Skeletal muscle cell (primary cell): ENCODE measurements at places on chromosomes 1 and 21.

DNA sequence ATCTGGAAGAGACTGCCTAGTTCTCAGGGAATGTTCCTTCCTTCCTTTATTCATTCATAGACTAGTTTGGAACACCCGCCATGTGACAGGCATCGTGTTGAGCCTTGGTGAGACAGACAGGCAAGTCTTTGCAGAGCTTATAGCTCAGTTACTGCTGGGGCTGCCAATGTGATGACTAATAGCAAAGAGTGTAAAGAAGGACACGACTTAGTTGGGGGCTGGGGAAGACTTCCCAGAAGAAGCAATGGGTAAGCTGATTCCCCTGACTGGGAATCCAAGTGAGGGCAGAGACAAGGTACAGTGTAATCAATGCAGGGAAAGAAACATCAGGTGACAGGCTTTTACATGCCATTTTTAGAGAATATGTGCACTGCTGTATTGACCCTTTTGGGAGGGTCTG is 51.2 kb downstream of the TENT5C start:
- peak; percentile 50 for DNase-seq

DNA sequence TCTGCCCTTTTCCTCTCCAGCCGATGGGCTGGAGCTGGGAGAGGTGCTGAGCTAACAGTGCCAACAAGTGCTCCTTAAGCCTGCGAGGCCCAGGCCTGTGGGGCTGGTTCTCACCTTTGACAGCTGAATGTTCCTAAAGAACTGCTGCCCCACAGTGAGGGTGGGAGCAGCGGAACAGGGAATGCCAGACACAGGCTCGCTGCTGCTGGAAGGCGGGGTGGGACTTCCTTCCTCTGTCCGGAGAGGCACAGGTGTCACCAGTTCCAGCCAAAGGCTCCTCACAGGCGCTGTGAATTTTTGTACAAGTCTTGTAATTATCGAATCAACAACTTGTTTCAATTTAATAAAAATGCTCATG is 47.1 kb downstream of the COQ8A start:
- no peak for DNase-seq

DNA sequence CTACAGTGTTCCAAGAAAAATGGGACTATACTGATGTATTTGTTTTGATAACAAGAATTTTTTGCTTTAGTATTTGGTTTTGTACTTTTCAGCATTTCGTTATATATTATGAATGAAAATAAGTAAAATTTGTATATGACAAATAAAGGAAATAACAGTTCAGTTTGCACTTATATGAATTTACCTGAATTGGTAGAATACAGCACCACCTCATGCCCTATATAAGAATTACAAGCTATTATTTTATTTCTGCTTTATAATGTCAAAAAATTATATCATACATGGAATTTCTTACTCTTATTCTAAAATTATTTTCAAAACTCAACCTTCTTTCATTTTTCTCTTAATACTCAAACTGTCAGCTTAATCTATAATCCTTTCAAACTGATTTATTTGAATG is 14.6 kb downstream of the EFCAB7 start:
- DNase-seq: no peak

GRCh38 chr1:64031236-64031635 is 172.2 kb upstream of the UBE2U start:
- peak; percentile 69 for DNase-seq

DNA sequence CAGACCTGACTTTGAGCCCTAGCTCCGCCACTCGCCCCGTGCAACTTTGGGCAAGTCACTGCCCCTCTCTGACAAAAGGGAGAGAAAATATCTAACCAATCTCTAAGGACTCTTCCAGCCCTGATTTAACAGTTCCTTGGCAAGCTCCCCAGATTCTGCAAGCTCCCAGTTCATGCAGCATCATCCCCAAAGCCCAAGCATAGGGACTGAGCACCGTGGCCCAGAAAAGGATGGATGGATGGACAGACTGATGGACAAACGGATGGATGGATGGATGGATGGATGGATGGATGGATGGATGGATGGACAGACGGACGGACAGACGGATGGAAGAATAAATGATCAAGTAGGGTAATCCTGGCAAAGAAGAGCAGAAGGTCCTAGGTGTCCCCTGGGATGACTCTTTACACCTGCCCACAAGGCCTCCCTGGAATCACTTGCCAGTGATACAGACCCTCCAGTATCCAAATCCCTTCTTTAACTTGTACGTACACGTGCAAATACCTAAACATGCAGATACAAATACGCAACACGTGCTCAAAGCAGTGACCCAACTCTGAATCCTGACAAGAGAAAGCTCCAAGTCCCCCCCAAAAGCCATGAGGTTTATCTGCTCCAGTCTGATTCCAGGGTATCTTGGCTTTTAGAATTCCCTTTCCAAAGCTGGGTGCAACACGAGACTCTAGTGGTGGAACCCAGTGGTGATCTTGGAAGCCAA is 16.0 kb downstream of the IFFO2 start:
- no peak for DNase-seq

DNA sequence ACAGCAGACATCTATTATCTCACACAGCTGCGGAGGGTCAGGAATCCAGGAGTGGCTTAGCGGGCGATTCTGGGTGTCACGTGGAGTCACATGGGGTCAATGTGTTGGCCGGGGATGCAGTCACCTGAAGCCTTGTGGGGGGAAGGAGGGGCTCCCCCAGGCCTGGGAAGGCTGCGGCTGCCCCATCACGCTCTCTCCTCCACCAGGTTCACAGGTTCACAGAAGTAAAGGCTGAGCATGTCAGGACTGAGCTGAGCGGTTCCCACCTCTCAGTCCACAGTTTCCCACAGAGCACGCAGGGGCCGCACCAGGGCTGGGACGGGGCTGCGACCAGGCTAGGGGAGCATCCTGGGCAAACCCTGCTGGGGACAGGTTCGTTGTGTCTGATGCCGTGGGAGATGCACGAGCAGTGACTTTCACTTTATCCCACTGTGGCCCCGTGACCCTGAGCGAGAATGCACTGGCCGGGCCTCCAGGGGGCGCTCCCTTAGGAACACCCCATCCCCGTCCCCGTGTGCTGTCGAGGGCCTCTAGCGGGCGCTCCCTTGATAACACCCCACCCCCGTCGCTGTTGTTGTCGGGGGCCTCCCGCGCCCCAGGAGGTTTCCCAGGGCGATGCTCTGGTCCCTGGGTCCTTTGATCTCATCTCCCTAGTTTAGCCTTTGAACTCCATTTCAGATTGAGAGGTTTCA is 73.2 kb upstream of the TRAPPC10 start:
- DNase-seq: no peak

- no peak for DNase-seq
These were observed 30.8 kb upstream of the DMBX1 start for GRCh38 chr1:46458846-46459245.

DNA sequence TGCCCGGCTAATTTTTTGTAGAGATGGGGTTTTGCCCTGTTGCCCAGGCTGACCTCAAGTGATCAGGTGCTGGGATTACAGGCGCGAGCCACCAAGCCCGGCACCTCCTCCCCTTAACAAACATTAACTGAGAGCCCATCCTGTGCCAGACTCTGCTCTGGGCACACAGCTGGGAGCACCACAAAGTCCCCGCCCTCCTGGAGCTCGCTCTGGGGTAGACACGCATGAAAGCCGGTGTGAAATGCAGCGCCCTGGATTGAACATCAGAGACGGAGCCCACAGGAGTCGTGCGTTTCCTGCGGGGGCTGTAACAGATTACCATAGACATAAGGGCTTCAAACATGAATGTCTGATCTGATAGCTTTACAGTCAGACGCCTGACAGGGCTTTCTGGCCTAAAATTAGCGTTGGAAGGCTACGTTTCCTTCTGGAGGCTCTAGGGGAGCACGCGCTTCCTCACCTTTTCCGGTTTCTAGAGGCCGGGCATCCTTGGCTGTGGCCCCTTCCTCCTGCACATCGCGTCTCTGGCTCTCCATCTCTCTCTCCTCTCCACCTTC is 14.3 kb downstream of the SLC27A3 start:
- no peak for DNase-seq

- no peak for DNase-seq
These were observed 299.5 kb upstream of the FMN2 start for GRCh38 chr1:239792157-239792556.

GRCh38 chr1:13700521-13701270 is 708 bp downstream of the PRDM2 start:
- DNase-seq: no peak
